Activated CD8-positive, alpha-beta memory T cell treated with anti-CD3 and anti-CD28 coated beads for 24 hours (primary cell): ENCODE measurements at places on chromosomes 16 and 17.

GRCh38 chr17:58318627-58319172 is 9.9 kb downstream of the TSPOAP1 start:
- no peak for DNase-seq

DNA sequence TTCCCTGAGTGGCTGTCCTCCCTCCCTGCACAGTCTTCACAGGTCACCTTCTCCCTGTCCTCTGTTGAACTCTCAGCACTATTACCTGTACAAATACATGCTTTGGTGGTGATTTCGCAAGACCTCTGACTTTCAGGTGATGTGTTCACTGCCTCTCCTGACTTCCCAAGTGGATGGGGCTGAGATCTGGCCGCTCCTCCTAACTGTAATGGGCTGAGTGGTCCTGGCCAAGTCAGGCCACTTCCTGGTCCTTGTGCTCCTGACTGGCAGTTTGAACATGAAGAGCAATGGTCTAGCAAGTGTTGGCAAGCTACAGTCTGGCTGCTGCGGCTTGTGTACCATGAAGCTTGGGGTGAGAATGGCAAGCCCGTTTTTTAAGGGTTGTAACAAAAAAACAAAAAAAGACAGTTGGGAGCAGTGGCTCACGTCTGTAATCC is 11.7 kb upstream of the TMED6 start:
- DNase-seq: peak; percentile 30

DNA sequence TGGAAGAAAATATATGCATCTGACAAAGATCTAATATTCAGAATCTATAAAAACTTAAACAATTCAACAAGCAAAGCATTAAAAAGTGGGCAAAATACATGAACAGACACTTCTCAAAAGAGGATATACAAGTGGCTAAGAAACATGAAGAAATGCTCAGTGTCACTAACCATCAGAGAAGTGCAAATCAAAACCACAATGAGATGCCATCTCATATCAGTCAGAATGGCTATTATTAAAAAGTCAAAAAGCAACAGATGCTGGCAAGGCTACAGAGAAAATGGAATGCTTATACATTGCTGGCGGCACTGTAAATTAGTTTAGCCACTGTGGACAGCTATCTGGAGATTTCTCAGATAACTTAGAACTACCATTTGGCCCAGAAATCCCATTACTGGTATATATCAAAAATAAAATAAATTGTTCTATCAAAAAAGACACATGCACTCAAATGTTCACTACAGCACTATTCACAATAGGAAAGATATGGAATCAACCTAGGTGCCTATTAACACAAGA is 179.5 kb downstream of the PCTP start:
- DNase-seq: no peak

DNA sequence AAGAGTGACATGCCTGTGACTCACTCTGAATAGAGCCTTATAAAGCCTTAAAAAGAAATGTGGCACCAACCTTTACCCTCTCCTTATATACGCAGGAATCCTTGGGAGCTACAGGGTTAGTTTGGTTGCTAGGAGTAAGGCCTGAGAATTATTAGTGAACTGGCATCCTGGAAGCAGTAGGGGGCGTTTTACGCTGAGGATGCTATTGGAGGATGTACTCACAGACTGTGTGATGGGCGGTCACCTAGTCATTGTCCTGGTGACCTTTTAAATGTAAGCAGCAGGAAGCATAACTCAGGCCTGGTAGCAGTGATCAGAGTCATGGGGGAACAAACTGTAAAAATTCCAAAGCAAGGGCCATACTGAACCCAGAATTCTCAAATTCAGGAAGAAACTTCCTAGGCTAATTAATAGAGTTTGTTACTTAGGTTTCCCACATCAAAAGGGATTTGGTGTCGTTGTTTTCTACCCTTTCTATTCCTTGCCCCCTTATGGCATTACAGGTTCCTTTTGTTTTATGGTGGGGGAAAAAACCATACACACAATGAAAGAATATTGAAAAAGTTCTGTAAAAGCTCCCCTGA is 153.8 kb downstream of the SNX11 start:
- DNase-seq: no peak

GRCh38 chr16:66961914-66962313 is 848 bp downstream of the CES3 start:
- no peak for DNase-seq

- peak; percentile 7 for DNase-seq
Observed at GRCh38 chr17:59494757-59495368, 70.5 kb upstream of the DHX40 start.

- DNase-seq: no peak
Observed at GRCh38 chr17:4443476-4443875, 9.7 kb downstream of the SPNS3 start.

GRCh38 chr16:5607169-5607568 is 509.6 kb upstream of the EEF2KMT start:
- DNase-seq: no peak

GRCh38 chr17:72561266-72561665 is 440.4 kb downstream of the SOX9 start:
- no peak for DNase-seq

- peak; percentile 87 for DNase-seq
Observed at GRCh38 chr17:42288803-42289610, 709 bp downstream of the STAT5A start.
